Coronary artery (tissue), 2 donors: ENCODE measurements at places on chromosomes 4 and X.

- peak; percentile 78 for DNase-seq
These were observed 739 bp downstream of the LARP1B start for GRCh38 chr4:128061566-128062536.

DNA sequence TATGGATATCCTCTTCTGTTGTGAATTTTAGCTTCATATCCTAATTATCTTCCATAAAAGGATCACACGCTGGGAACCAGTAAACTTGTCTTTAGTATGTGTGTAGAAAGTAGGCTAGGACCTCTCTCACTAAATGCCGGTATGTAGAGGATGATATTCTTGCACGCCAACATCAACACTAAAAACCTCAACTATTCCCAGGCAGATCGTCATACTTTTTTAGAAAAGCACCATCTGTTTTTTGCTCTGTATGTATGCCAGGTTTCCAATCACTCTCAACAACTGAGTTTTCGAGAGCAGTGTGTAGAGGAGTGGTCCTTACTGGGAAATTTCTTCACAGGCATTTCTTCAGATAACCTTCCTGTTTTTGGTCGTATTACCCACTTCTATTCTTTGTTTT, 283.6 kb downstream of the GALNTL6 start:
- no peak for DNase-seq

DNA sequence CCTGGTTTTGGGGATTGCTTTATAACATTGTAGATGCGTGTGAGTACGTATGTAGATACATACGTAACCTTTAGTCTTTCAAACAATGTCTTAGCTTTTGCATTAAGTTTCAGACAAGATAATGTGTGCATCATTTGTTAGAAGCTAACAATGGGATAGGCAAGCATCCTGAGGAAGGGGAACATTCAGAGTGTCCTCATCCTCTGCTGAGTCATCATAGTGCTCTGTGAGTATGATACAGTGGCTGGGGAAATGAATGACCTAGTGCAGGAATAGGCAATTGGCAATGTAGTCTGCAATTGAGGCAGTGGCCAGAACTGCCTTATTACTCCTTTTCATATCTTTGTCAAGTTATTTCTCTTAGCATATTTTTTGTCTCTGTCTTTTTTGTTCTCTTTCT, 7.3 kb downstream of the NAP1L5 start:
- no peak for DNase-seq

DNA sequence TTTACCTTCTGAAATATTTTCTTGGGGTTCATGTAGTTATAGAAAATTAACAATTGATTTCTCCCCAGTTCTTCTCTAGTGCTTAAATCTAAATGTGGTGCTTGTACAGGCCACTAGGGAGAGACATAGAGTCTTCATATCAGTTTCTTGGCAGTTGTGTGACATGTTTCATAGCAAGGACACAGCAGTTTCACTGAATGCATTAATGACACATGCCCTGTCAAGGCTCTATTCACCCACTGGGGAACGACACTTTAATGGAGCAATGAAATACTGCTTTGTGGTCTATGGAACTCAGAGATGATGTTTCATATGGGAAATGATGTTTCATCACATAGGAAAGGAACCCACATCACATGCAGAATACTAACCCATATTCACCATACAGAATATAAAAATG, 2.8 kb downstream of the VEGFC start:
- no peak for DNase-seq

DNA sequence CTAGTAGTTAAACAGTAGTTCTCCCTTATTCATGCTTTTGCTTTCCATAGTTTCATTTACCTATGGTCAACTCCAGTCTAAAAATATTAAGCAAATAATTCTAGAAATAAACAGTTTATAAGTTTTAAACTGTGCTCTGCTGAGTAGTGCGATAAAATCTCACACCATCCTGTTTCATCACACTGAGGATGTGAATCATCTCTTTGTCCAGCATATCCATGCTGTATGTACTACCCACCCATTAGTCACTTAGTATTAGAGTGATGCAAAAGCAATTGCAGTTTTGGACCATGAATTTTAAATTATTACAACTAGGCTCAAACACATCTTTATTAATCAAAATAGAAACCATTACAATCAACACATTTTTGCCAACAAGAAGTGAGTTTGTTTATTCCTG, 187.4 kb downstream of the TEX13C start:
- no peak for DNase-seq

- DNase-seq, result no peak
These were observed 842.2 kb downstream of the STIM2 start for GRCh38 chr4:27702730-27703431.

- no peak for DNase-seq
These were observed 483.6 kb downstream of the SH2D1A start for GRCh38 chrX:124829930-124830329.

- no peak for DNase-seq
These were observed 220.6 kb downstream of the GUCY2F start for GRCh38 chrX:109261279-109261678.

DNA sequence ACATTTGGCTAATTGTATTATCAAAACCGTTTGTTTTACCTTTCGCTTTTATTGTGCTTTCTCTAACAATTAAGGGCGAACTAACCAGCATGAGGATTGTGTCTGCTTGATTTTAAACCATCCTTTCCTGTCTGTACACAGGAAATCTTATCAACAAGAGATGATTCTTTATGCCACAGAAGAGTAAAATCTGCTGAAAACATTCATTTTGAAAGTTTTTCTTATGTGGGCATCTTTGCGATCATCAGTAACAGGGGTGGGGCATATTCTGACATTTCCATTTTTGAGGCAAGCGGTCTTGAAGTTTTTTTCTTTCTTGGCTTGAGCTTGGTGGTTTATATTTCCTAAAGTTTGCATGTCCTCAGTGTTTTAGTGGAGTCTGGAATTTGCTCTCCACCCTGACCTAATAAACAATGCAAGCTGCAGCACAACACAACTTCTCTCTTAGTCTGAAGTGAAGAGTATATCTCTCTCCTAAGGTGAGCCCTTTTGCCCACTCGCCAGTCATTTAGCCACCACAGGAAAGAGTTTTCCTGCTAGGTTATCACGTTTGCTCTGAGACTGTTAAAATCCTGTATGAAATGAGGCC, 26.6 kb downstream of the NFKB1 start:
- no peak for DNase-seq
